ENCODE measurements at places on chromosomes 12 and 14. TPM values are rescaled to one million over a fixed set of nuclear protein-coding genes. Genes with fewer than 3 reads are reported as not detected.
A peak's percentile ranks its signal among the peaks of the same experiment; 100 is the strongest.

OVCH1 gene
- not detected for total RNA-seq

DNA sequence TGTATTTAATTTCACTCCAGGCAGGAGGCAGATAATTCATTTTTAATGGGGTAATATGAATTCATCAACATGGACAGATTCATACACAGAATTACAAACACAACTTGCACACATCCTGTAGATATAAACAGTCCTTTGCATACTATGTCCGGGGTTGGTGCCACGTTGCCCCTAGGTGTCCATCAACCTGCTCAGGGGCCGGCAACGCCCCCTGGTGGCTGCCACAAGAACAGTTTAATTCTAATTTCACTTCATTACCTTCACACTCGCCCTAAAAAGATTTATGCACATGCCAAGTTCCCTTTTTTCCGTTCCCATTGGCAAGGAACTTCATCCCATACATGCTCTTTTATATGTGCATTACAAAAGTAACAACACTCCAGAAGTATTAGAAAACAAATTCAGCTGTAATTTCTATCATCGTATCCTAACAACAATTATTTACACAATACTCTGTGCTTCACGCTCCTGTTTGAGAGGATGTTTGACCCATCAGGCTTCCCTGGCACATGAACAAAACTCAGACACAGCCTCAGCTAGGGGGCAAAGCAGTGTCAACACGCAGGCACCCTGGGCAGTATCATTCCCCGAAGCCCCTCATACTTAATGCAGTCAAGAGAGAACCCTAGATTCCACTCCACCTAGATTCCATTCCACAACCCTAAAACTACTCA lies 15.5 kb downstream of the MANSC1 start:
- H3K4me1 ChIP-seq: no peaks in the 10 kb centered on the region
- H3K36me3 ChIP-seq: no peaks in the 10 kb centered on the region
- DNase-seq: no peak

- H3K27me3 ChIP-seq: no peaks in the 10 kb centered on the region
- H3K36me3 ChIP-seq: no peaks in the 10 kb centered on the region
- no peaks in the 10 kb centered on the region for H3K4me1 ChIP-seq
Observed at GRCh38 chr12:13165617-13166041, 30.9 kb upstream of the EMP1 start.

DNA sequence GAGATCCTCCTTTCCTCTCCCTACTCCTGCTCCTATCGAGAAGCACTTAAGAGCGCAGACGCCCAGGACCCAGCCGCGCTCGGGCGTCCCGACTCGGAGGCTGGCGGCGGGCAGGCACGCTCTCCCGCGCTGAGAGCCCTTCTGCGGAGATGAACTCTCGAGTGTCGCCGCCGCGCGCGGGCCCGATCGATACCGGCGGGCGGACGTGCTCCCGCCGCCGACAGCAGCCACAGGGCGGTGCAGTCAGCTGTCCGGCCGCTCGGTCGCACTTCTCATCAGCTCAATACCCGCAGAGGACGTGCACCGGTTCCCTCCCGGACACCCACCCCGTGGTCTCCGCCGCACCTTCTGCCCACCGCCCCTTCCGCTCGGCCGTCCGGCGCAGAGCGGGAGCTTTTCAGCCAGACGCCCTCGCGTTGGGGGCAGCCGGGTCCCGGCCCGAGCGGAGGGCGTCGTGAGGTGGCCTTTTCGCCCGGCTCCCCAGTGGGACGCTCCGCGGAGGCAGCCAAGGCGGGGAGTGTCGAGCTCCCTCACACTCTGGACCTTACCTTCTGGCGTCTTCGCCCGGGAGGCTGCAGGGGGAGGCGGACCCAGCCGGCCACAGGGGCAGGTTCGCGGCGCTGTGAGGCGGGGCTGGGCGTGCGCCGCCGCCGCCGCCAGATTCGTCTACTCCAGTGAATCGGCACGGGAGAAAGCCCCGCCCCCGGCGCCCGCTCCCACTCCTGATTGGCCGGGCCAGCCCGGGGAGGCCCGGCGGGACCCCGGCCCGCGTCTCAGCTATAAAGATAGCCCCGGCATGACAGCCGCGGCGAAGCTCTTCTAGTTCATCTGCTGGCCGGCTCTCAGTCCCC lies at the start of gene INSM2:
Gene INSM2, plus strand, starts transcription at position 808 of the 851 bp plus-strand sequence. CDS start 89 bp downstream, outside the sequence.
- H3K27me3 ChIP-seq: peaks cover 18% of the 10 kb centered on the region
- DNase-seq: no peak
- H3K4me3 ChIP-seq: peak within 1 kb of the TSS; percentile 67
- no peaks in the 10 kb centered on the region for H3K36me3 ChIP-seq

MAP1LC3B2 gene
- total RNA-seq: 1.9 TPM

GRCh38 chr12:47214771-47215170 lies 135.0 kb upstream of the AMIGO2 start:
- no peaks in the 10 kb centered on the region for H3K4me1 ChIP-seq
- no peak overlapping the region for H3K27ac ChIP-seq
- DNase-seq: no peak
